ENCODE measurements at places on chromosomes 6 and 20. TPM values are rescaled to one million over a fixed set of nuclear protein-coding genes. Genes with fewer than 3 reads are reported as not detected.
A peak's percentile ranks its signal among the peaks of the same experiment; 100 is the strongest.

GRCh38 chr6:84836366-84836765 lies 72.0 kb upstream of the TBX18 start:
- no peak for DNase-seq
- no peaks in the 10 kb centered on the region for H3K4me1 ChIP-seq
- H3K36me3 ChIP-seq, result no peaks in the 10 kb centered on the region

OR12D3 gene
- total RNA-seq, result not detected

DNA sequence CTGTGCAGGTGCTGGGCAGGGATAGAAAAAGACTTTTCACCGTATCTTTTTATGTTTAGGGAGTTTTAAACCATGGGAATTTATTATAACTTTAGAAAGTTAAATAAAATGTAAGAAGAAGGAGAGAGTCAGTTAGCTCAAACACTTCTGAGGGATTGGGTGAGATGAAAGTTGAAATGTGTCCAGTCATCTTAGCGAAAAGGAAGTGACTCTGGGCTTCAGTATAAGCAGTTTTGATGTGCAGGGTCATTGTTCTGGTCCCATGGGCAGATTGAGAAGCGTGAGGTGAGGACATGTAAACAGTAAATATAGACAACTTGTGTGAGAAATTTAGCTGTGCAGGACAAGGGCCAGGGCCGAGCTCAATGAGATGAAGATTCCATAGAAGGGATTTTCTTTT lies 66.9 kb downstream of the TOX2 start:
- H3K4me1 ChIP-seq, result no peaks in the 10 kb centered on the region
- H3K27ac ChIP-seq, result no peak overlapping the region
- H3K4me3 ChIP-seq, result no peak overlapping the region
- H3K27me3 ChIP-seq, result no peaks in the 10 kb centered on the region

AVP gene
- not detected for total RNA-seq

- no peak for DNase-seq
- no peak overlapping the region for H3K4me3 ChIP-seq
- no peaks in the 10 kb centered on the region for H3K4me1 ChIP-seq
- H3K27me3 ChIP-seq, result no peaks in the 10 kb centered on the region
These were observed 9.7 kb downstream of the PDE7B start for GRCh38 chr6:135861189-135861588.

- H3K27ac ChIP-seq, result no peak overlapping the region
- H3K4me1 ChIP-seq, result no peaks in the 10 kb centered on the region
- DNase-seq, result no peak
- no peaks in the 10 kb centered on the region for H3K27me3 ChIP-seq
These were observed 775.1 kb upstream of the NRSN1 start for GRCh38 chr6:23350752-23351453.

FRK gene
- 0.17 TPM for total RNA-seq

ETV7 gene
- total RNA-seq, result not detected

DNA sequence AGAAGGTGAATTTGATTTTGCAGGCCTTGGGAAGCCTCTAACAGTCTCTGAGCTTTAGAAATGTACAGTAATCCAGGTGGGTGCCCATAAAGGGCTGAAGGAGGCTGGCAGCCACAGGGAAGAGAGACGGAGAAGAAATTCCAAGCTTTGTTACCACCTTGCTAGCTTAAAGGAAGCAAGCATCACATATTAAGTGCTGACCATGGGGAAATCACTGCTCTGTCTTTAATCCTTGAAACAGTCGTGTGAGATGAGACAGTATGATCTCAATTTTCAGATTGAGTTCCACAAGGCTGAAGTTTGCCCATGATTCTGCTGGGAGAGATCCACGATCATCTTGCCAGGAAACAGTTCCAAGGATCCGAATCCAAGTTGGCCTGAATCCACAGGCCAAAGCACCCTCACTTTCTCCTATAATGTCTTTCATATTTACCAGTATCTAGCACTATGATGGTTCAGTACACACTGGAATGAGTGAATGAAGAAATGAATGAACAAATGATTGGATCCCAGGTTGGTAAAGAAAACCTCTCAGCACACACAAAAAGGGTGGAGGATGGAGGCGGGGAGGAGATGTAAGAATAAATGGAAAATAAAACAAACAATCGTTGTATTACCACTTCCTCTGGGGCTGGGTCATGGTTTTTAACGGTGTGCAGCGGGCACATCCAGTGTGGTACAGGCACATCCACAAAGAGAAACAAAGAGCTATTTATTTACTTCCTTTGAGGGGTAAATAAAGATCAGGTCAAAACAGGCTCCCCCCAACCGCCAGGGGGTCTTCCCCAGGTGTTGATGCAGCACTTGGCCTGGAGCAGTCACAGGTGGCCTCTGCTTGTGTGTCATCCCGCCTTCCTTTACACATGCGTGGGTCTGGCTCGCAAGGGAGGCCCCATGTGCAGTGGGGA lies 28.2 kb upstream of the TAF8 start:
- no peaks in the 10 kb centered on the region for H3K27me3 ChIP-seq
- H3K4me1 ChIP-seq, result peaks cover 30% of the 10 kb centered on the region
- H3K36me3 ChIP-seq, result peaks cover 5% of the 10 kb centered on the region
- peak overlapping the region; percentile 33 for H3K27ac ChIP-seq
- H3K4me3 ChIP-seq, result no peak overlapping the region

OVOL2 gene
- total RNA-seq, result not detected

DLL1 gene
- 6.2 TPM for total RNA-seq

CFB gene
- total RNA-seq, result 12.3 TPM

GRCh38 chr6:140850438-140850837 lies 1282.3 kb upstream of the GJE1 start:
- H3K27ac ChIP-seq, result no peak overlapping the region
- DNase-seq, result no peak
- H3K4me3 ChIP-seq, result no peak overlapping the region
- peaks cover 14% of the 10 kb centered on the region for H3K4me1 ChIP-seq
- H3K27me3 ChIP-seq, result no peaks in the 10 kb centered on the region

DNA sequence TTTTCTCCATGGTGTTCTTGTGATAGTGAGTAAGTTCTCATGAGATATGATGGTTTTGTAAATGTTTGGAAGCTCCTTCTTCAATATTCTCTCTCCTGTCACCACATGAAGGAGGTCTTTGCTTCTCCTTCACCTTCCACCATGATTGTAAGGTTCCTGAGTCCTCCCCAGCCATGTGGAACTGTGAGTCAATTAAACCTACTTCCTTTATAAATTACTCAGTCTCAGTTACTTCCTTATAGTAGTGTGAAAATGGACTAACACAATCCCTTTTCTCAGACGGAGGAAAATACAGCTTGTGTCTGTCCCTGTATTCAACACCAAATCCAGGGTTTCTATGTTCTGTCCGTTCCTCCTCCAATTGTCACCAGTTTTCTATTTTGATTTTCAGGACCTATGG lies 181.0 kb downstream of the ALDH8A1 start:
- H3K4me3 ChIP-seq, result no peak overlapping the region
- DNase-seq, result no peak
- H3K36me3 ChIP-seq, result no peaks in the 10 kb centered on the region
- no peak overlapping the region for H3K27ac ChIP-seq
- no peaks in the 10 kb centered on the region for H3K27me3 ChIP-seq
- no peaks in the 10 kb centered on the region for H3K4me1 ChIP-seq

FAM217B gene
- total RNA-seq, result 6.0 TPM

DNA sequence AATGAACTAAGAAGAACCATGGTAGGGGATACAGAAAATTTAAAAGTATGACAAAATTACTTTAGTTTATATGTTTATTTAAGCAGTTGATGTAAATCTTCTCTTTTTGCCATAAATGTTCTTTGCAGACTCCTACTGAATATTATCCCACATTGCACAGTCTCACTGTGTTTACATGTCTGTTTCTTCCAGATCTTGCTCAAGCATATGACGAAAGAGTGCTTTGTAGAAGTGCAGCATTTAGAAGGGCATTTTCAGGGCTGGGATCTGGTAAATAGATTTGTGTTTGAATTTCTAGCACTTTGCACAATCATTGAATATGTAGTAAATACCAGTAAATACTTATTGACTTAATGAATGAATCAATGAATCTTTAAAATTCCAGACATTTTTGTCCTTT lies 152.0 kb upstream of the EPHA7 start:
- peaks cover 62% of the 10 kb centered on the region for H3K4me1 ChIP-seq
- no peak for DNase-seq
- no peaks in the 10 kb centered on the region for H3K36me3 ChIP-seq
- no peaks in the 10 kb centered on the region for H3K27me3 ChIP-seq
- H3K4me3 ChIP-seq, result no peak overlapping the region
- peak overlapping the region; percentile 83 for H3K27ac ChIP-seq

DNA sequence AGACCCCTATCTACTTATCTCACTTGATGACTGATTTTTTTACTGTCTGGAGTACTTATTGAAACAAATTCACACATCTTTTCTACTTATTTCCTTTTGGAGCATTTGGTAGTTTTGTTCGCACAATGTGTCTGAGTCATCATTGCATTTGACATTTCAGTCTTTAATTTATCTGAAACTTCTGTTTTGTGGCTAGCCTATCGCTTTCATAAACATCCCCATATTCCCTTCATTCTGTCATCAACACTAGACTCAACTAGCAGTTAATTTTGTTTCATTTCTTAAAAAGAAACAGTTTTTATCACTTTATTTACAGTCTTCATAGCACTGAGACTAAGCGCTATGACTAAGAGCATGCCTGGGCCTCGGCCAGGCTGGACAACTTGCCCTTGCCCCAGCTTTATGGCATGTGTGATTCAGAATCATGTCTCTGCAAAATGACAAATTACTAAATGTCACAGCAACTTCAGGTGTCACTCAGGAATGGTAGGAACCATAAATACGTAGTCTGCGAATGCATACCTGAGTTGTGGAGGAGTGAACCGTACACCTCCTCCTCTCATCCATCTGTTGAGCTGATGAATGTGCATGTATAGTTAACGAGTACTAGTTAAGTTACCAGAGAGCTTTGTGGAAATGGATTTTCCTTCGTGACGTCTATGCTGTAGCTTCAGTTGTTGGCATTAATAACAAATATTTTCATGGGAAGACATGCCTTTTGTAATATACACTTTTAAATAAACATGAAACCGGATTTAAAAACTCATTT lies 16.2 kb downstream of the L3MBTL3 start:
- no peaks in the 10 kb centered on the region for H3K27me3 ChIP-seq
- H3K4me1 ChIP-seq, result no peaks in the 10 kb centered on the region
- H3K27ac ChIP-seq, result no peak overlapping the region

GRCh38 chr6:142400495-142400894 lies 98.7 kb downstream of the ADGRG6 start:
- H3K36me3 ChIP-seq, result no peaks in the 10 kb centered on the region
- no peaks in the 10 kb centered on the region for H3K4me1 ChIP-seq
- H3K4me3 ChIP-seq, result no peak overlapping the region
- DNase-seq, result no peak
- H3K27ac ChIP-seq, result no peak overlapping the region
- H3K27me3 ChIP-seq, result no peaks in the 10 kb centered on the region

DNA sequence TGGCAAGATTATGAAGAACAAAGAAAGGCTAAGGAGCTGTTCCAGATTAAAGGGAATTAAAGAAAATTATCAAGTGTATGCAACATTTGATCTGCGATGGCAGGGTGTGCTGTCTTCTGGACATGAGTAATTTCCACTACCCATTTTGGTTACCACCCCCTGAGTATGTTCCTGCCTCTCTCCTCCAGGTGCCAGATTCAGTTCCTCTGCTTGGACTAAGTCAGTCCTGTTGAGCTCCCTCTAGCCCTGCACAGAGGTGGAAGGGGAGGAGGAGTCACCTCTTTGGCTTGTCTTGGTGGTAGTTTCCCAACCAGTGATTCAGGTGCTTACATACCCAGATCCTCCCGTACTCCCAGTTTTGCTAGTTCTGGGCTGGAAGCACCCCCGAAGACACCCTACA lies 22.2 kb upstream of the SNRPB2 start:
- no peak overlapping the region for H3K27ac ChIP-seq
- no peak overlapping the region for H3K4me3 ChIP-seq
- no peak for DNase-seq
- H3K27me3 ChIP-seq, result no peaks in the 10 kb centered on the region
- no peaks in the 10 kb centered on the region for H3K4me1 ChIP-seq
- no peaks in the 10 kb centered on the region for H3K36me3 ChIP-seq

DNA sequence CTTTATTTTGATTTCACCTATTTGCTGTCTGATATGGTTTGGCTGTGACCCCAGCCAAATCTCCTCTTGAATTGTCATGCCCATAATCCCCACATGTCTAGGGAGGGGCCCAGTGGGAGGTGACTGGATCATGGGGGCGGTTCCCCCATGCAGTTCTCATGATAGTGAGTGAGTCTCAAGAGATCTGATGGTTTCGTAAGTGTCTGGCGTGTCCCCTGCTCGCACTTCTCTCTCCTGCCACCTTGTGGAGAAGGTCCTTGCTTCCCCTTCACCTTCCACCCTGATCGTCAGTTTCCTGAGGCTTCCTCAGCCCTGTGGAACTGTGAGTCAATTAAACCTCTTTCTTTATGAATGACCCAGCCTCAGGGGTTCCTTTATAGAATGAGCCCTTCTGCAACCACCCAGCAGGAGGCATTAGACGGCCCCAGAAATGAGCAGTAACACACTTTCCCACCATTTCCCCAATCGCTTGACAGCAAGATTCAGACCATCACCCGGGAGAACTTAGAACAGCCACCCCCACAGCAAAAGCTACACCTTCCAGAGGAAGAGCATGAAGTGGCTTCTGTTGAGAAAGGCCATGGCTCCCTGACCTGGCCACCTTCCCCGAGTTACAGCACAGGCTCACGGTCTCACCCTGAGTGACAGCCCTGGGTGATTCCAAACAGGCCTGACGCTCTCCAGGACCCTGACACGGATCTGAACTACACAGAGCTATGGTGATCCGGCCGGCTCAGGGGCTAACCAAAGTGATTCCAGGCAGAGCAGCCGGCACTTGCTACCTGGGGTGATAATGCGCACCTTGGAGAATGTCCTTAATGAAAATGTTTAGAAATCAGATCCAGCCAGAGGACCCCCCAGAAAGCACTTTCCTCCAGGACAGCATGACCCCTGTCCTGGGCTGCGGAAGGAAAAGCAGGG lies 131.2 kb upstream of the CDH4 start:
- H3K4me3 ChIP-seq, result no peak overlapping the region
- peaks cover 21% of the 10 kb centered on the region for H3K4me1 ChIP-seq
- H3K27me3 ChIP-seq, result no peaks in the 10 kb centered on the region
- H3K27ac ChIP-seq, result no peak overlapping the region
- DNase-seq, result no peak

GPANK1 gene
- 21.0 TPM for total RNA-seq

- no peak overlapping the region for H3K27ac ChIP-seq
- DNase-seq, result no peak
- no peaks in the 10 kb centered on the region for H3K36me3 ChIP-seq
- H3K4me3 ChIP-seq, result no peak overlapping the region
- H3K27me3 ChIP-seq, result no peaks in the 10 kb centered on the region
- H3K4me1 ChIP-seq, result no peaks in the 10 kb centered on the region
These were observed 428.4 kb upstream of the CHD6 start for GRCh38 chr20:42046371-42047085.

GRCh38 chr6:112800439-112800838 lies 453.3 kb downstream of the RFPL4B start:
- no peaks in the 10 kb centered on the region for H3K27me3 ChIP-seq
- no peaks in the 10 kb centered on the region for H3K36me3 ChIP-seq
- DNase-seq, result no peak
- H3K4me3 ChIP-seq, result no peak overlapping the region
- no peaks in the 10 kb centered on the region for H3K4me1 ChIP-seq
- no peak overlapping the region for H3K27ac ChIP-seq
